NCI-H2171 (cell line): ENCODE measurements at places on chromosomes 5 and 9.
A peak's percentile ranks its signal among the peaks of the same experiment; 100 is the strongest.

DNA sequence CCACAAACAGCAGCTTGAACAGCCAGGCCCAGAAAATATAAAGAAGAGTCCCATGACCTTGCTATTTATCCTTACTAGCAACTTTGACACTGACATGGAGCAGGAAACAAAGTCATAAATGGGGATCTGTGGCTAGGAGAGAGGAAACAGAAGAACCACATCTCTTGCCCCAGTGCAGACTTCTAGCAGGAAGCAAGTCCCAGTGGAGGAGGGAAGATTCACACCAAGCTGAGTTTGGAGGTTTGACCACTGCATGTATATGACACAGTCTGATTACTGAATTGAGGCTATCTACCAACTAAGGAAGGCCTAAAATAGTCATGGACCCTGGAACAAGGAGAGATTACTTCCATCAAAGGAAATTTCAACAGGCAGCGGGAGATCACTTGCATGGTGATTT, 51.4 kb downstream of the CDH6 start:
- no peak for DNase-seq

DNA sequence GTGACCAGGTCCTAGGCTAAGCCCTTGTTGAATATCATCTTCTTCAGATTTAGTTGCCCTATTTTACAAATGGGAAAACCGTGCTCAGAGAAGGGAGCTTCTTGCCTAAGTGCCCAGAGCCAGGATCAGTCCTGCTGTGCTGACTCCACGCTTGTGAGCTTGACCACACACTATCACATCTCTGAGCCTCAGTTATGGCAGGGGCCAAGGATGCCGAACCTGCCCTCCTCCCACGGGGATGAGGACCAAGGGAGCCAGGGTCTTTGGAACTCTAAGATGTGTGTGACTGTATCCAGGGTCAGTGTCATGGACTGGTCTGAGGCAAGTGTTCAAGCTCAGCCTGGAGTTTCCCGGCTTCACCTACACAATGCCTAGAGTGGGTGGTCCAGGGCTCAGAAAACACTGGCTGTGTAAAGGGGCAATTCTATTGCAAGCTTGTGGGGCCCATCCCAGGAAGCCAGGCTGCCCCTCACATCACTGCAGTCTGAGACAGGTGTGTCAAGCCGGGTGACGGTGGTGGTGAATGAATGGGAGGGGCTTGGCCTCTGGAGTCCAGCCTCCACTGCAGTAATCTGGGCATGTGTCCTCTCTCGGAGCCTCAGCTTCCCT, 235.7 kb downstream of the PBX3 start:
- no peak for DNase-seq

DNA sequence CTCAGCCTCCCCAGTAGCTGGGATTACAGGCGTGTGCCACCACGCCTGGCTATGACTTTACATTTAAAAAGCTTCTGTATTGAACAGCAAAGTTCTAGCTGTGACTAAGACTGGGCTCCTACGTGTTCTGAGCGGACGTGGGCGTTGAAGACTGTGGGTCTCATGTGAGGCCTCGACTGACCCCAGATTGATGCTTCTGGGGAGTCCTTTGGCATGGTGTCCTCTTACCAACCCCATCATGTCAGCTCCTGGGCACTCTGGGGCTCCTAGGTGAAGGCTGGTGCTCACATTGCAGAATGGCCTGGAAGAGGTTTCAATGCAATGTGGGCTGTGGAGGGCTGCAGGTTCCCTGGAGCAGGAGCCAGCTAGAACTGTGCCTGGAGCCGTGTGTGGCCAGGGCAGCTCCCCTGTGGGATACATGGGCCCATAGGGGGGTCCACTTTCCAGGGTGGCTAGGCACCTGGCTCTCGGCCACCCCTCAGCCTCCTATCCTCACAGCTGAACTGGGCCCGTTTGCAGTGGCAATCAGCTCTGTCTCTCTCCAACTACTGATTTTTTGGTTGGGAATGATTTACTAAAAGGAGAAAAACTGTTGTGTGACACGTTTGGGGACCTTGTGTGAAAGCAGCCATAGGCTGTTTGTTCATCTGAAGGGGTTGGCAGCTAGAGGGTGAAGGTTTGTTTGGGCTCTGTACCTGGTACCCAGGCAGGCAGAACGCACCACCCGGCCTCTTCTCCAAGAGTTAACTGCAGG, 29.7 kb downstream of the SLC25A25 start:
- DNase-seq = no peak

DNA sequence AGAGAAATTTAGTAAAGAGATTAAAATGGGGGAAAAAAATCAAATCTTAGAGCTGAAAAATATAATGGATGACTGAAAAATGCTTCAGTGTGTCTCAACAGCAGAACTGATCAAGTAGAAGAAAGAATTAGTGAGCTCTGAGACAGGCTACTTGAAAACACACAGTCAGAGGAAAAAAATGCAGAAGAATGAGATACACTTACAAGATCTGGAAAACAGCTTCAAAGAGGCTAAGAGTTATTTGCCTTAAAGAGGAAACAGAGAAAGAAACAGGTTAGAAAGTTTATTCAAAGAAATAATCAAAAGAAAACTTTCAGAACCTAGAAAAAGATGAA, 70.5 kb upstream of the OR2K2 start:
- no peak for DNase-seq

- peak; percentile 67 for DNase-seq
Measured at GRCh38 chr9:6645355-6646292, at the start of gene GLDC. GLDC (minus strand) TSS chr9:6645729; CDS start chr9:6645499, 230 bp downstream.
